ENCODE measurements at places on chromosomes 11 and 22.

DNA sequence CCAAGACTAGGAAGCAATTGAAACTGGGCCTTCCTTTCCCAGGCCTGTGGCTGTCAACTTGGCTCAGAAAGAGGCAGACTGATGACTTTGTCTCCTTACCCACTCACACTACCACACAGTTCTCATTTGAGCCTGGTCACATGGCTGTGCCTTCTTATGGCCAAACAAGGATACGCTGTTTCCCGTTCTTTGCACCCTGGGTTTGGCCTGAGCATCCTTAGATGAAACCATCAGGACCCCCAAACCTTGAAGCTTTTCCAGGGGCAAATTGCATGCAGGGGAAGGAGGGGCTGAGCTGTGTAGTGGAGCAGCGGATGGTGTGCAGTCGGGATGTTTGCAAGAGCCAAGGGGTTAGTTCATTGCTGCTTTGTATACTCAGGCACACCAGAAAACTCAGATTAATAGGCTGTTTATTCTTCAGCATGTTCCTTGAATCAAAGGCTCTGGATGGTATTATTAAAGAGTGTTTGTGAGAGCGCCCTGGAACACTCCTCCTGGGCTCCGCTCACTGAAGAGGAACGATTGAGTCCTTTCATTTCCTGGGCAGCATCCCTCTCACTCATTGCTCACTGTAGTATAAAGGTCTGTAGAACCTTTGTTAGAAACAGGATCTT, 69.8 kb downstream of the ARFGAP2 start:
- peak; percentile 90 for DNase-seq

DNA sequence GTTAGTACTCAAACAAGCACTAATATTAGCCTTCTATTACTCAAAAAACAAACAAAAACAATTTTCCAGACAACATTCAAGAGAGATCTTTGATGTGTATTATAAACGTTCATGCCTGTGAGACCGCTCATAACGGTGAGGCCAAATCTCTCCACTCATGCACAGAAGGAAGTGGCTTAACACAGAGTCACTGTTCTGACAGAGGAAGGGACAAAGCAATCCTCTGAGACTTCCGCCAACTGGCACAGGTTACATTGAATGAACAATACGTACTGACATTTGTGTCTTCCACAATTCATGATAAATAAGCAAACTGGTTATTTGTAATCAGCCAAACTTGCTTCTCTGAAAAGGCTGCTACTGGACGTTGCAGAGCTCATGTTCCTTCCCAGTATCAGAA, 30.5 kb downstream of the CHKA start:
- peak; percentile 7 for DNase-seq

DNA sequence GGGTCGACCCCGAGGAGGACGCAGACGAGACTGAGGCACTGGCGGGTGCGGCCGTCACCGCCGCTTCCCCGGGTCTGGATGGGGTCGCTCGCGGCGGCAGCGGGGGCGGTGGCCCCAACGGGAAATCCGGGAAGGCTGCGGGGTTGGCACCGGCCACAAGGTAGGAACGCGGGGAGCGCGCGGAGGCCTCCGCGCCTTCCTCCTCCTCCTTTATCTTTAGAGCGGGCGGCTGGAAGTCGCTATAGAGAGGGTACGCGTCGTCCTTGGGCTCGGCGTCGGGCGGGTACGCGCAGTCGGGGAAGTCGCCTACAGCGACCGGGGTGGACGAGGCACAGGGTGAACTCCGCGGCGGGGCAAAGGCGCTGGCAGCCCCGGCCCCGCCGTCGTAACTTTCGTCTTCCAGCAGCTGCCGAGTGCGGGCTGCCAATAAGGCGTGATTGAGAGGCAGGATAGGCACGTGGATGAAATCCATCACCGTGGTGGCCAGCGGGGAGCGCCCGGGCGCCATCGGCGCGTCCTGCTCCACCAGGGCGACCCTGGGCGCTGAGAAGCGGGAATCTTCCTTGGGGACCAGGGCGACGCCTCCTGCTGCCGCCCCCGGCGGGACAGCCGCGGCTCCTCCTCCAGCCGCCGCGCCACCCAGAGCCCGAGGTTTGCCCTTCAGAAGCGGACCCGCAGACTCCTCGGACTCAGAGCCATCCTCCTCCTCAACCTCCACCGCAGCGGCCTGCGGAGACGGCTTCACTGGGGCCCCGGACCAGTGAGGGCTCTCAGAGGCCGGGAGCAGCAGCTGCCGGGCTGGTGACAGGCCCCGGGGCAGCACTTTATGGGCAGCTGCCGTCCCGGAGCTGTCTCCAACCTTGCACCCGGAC, 1.7 kb downstream of the PGR start:
- DNase-seq = no peak

DNA sequence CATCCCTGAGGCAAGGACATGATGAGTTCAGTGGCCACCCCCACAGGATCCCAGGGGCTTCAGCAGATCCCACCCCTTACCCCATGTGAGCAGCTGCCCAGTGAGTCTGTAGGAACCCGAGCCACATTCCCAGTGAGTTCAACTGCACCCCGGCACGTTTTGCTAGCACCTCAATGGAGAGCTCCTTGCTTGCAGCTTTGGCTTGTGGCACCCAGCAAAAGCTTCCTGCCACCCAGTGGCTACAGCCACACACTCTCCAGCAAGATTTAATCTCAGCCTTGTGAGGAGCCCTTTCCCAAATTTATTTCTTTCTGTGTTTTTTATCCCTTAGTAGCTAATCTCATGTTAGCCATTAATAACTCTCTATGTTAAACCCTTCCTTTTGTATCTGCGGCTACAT, 4.0 kb downstream of the SAA1 start:
- no peak for DNase-seq

GRCh38 chr11:57379732-57380131, 1.2 kb downstream of the PRG3 start:
- no peak for DNase-seq

DNA sequence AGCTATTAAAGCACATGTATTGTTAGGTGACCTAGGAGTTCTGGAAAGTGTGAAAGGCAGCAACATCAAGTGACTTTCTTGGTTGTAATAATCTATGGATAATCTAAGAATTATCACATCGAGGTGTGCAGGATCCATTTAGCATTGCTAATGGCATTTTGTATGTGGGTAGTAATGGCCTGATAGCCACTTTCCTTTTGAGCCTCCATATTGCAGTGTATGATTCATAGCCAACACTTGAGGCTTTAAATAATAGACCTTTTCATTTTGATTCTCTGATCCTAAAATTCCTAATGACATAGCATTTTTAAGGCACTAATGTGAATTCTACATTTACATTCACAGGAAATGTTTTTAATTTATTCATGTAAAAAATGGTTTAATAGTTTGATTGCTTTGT, 759.4 kb downstream of the NELL1 start:
- DNase-seq = no peak

- no peak for DNase-seq
Measured at GRCh38 chr11:37519781-37520180, 921.7 kb upstream of the RAG2 start.

DNA sequence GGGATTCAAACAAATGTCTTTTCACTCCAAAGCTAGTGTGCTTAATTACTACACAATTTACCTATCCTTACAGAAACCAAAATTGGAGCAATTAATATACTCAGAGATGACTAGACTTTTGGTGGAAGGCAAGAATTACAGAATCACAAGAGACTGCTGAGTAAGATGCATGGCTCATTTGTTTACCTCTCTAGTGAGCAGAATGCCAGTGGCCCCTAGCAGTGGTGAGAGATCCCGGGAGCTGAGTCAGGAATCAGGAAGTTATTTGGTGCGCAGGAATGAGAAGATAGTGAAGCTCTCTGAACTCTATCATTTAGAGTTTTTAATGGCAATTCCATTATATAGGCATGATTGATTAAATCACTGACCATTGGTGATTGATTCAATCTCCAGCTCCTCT, 188.9 kb upstream of the SESN3 start:
- DNase-seq = no peak

DNA sequence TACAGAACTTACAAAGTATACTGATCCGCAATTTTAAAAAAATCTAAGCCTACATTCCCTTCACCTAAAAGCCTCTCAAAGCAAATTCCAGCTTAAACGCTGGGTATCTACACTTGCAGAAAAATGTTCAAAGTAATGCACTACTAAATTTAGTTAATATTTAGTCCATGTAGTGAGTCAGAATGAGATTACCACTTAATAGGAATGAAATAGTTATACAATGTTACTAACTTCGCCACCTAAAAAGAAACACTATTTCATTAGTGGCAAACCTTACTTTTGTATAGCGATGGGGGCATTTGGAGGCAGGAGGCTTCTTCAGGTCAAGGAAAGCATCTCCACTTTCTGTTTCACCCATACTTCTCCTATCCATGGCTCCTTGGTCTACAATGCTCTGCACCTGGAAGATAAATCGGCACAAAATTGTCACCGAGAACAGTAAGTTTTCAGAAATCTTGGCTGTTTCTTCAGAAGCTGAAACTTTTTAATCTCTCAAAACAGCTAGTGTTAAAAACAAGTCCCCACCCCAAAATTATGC, 1.2 kb downstream of the EIF4ENIF1 start:
- DNase-seq = no peak

GRCh38 chr11:128908391-128909246, 17.5 kb downstream of the KCNJ5 start:
- DNase-seq = no peak

DNA sequence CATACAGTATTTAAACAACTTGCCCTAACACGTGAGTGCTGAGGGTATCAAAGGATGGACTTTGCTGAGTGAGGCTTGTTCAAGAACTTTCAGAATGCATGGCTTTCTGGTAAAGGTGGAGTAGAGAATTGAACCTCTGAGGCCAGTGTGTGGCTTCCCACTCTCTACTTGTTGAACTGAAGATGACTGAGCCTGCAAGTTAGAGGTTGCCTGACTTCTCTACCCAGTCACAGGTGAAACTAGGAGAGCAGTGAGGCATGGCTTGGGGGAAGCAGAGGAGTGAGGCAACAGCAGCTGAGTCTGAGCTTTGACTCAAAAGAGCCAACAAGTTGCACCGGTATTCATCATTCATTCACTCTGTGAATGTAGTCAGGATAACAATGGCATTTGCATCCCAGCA, 256.4 kb upstream of the SESN3 start:
- no peak for DNase-seq

DNA sequence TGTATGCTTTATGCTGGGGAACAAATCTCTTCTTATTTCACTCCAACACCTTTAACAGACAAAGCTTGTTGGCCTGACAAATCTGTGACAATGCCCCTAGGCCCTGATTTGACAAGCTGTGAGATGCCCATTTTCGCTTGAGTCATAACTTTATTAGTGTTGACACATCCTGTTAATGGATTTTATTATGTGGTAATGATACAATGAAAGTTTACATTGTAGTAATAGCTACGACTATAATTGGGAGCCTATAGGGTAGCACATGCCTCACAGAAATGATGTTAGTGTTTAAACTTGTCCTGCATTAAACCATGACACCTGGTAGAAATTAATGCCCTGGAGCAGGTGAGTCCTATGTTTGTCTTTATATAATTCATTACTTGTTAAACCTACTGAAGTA, 3.3 kb upstream of the MMP10 start:
- peak; percentile 88 for DNase-seq

GRCh38 chr22:33923033-33923432, 2.8 kb upstream of the LARGE1 start:
- no peak for DNase-seq

DNA sequence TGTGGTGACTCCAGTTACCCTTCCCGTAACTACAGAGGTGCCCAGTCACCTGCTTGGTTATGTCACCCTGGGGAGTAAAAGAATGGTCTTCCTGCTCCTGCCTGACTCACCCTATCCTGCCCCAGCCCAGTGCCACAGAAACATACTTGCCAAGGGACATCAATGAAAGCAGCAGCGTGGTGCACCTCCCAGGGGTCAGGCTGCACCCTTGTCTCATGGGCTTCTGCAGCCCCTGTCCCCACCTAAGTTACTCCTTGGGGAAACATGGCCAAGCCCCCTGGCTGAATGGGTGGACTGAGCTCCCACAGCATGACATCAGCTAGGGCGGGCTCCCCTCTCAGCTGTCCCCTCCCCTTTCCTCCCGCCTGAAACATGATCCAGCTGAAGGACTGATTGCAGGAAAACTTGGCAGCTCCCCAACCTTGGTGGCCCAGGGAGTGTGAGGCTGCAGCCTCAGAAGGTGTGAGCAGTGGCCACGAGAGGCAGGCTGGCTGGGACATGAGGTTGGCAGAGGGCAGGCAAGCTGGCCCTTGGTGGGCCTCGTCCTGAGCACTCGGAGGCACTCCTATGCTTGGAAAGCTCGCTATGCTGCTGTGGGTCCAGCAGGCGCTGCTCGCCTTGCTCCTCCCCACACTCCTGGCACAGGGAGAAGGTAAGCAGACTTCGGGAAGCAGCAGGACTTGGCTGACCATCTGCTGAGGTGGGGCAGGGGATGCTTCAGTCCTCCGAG, at the start of gene HTR3A:
Gene HTR3A, plus strand, starts transcription at position 368 of the 730 bp plus-strand sequence. Its CDS starts 218 bp downstream, at position 586.
- DNase-seq = peak; percentile 89

All from DMS153 (cell line).